ENCODE measurements at places on chromosomes 5 and 9.
A peak's percentile ranks its signal among the peaks of the same experiment; 100 is the strongest.

- no peaks in the 10 kb centered on the region for H3K27me3 ChIP-seq
- H3K36me3 ChIP-seq, result no peaks in the 10 kb centered on the region
- DNase-seq, result no peak
- no peaks in the 10 kb centered on the region for H3K4me1 ChIP-seq
- no peak overlapping the region for H3K4me3 ChIP-seq
These were observed 45.1 kb upstream of the PJA2 start for GRCh38 chr5:109454731-109455505.

GRCh38 chr5:154371687-154372086, 74.1 kb upstream of the SAP30L start:
- H3K27ac ChIP-seq, result no peak overlapping the region
- no peaks in the 10 kb centered on the region for H3K27me3 ChIP-seq
- H3K4me1 ChIP-seq, result peaks cover 9% of the 10 kb centered on the region
- H3K4me3 ChIP-seq, result no peak overlapping the region
- no peak for DNase-seq

GRCh38 chr9:111483858-111484571, at the start of gene ECPAS:
Gene ECPAS, minus strand, starts transcription at chr9:111484383. Its CDS starts 11,465 bp downstream, at chr9:111472918.
- no peaks in the 10 kb centered on the region for H3K36me3 ChIP-seq
- no peaks in the 10 kb centered on the region for H3K4me1 ChIP-seq
- peak within 1 kb of the TSS; percentile 78 for H3K27ac ChIP-seq
- H3K4me3 ChIP-seq, result peak within 1 kb of the TSS; percentile 88
- peak; percentile 88 for DNase-seq
- H3K27me3 ChIP-seq, result no peaks in the 10 kb centered on the region

GRCh38 chr5:141508798-141509611, 20.1 kb downstream of the PCDHGC5 start:
- H3K27ac ChIP-seq, result peak overlapping the region; percentile 72
- DNase-seq, result peak; percentile 89
- H3K4me3 ChIP-seq, result no peak overlapping the region
- peaks cover 11% of the 10 kb centered on the region for H3K36me3 ChIP-seq
- no peaks in the 10 kb centered on the region for H3K27me3 ChIP-seq

DNA sequence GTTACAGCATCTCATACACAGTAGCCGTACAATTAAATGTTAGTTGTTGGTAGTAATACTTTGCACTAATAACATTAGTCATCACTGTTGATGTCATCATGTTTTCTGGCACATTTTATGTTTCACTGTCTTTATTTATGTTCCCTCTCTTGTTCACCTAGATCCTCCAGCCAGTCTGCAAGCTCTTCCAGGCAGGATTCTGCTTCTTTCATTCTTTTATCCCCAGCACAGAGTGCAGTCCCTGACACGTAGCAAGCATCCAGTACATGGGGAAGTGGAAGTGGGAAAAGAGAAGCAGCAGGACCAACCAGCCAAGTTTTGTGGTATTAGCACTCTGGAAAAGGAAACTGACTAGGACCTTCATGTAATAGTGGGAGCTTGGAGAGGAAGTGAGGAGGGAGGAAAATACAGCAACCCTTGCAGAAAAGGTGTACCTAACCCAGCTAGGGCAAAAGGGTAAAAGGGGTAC, 89.7 kb upstream of the SLC44A1 start:
- no peaks in the 10 kb centered on the region for H3K36me3 ChIP-seq
- no peaks in the 10 kb centered on the region for H3K27me3 ChIP-seq
- no peak overlapping the region for H3K4me3 ChIP-seq
- H3K4me1 ChIP-seq, result no peaks in the 10 kb centered on the region
- DNase-seq, result no peak
- no peak overlapping the region for H3K27ac ChIP-seq

GRCh38 chr9:121321016-121321503, 49.0 kb downstream of the STOM start:
- no peaks in the 10 kb centered on the region for H3K4me1 ChIP-seq
- H3K27ac ChIP-seq, result no peak overlapping the region
- H3K4me3 ChIP-seq, result no peak overlapping the region
- H3K36me3 ChIP-seq, result peaks cover 9% of the 10 kb centered on the region
- H3K27me3 ChIP-seq, result no peaks in the 10 kb centered on the region

- no peak overlapping the region for H3K4me3 ChIP-seq
- H3K27ac ChIP-seq, result no peak overlapping the region
- no peaks in the 10 kb centered on the region for H3K4me1 ChIP-seq
- H3K27me3 ChIP-seq, result no peaks in the 10 kb centered on the region
These were observed 274.9 kb downstream of the NR3C1 start for GRCh38 chr5:143128412-143129071.

- no peaks in the 10 kb centered on the region for H3K4me1 ChIP-seq
- no peaks in the 10 kb centered on the region for H3K27me3 ChIP-seq
- no peaks in the 10 kb centered on the region for H3K36me3 ChIP-seq
- no peak overlapping the region for H3K27ac ChIP-seq
- H3K4me3 ChIP-seq, result no peak overlapping the region
These were observed 100.9 kb downstream of the GABBR2 start for GRCh38 chr9:98607787-98608186.

DNA sequence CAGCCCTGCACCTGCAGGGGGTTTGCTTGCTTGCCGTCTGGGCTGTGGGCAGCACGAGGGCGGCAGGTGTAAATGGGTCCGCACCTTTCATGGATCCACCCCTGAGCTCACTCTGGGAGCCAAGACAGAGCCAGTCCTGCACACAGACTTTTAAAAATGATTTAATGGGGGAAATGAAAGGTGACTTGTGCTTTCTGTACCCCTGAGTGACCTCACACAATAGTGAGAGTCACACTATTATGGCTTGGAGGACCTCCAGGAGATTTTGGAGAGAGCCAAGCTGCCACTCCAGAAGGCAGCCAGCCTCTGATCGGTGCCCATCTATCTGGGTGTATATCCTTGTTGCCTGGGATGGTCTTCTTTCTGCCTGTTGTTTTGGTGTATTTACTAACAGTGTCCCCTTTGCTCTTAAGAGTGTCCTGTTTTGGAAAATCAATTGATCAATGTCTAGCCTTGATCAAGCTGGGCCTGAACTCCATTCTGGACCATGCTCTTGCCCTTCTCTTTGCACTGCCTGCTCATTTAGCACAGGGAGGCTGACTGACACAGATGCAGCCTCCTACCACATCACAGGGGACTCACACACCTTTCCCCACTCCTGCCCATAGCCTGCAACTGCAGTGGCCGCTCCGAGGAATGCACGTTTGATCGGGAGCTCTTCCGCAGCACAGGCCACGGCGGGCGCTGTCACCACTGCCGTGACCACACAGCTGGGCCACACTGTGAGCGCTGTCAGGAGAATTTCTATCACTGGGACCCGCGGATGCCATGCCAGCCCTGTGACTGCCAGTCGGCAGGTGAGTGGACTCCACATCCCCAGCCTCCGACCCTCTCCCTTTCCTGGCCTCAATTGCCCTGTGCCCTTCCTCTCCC, 29.5 kb downstream of the LAMC3 start:
- no peak overlapping the region for H3K4me3 ChIP-seq
- no peaks in the 10 kb centered on the region for H3K36me3 ChIP-seq
- no peak overlapping the region for H3K27ac ChIP-seq
- no peaks in the 10 kb centered on the region for H3K27me3 ChIP-seq
- no peaks in the 10 kb centered on the region for H3K4me1 ChIP-seq
- DNase-seq, result no peak

DNA sequence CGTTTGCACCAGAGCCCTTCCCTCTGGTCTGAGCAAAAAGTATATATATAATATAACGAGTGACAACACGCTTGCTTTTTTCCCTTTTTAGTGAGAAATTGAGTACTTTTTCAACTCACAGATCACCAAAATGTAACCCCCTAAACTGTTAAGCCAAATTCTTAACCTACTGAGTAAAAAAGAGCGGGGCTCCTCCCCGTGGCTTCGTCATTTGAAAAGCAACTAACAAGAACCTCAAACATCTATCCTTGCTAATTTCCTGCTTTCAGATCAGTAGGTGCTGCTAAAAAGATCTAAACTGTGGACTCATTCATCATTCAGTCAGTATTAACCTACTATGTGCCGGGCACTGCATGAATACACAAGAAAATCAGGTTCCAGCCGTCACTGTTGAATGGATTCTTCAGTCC, 1.0 kb upstream of the PTBP3 start:
- H3K4me1 ChIP-seq, result no peaks in the 10 kb centered on the region
- H3K4me3 ChIP-seq, result peak overlapping the region; percentile 82
- H3K36me3 ChIP-seq, result peaks cover 1% of the 10 kb centered on the region

DNA sequence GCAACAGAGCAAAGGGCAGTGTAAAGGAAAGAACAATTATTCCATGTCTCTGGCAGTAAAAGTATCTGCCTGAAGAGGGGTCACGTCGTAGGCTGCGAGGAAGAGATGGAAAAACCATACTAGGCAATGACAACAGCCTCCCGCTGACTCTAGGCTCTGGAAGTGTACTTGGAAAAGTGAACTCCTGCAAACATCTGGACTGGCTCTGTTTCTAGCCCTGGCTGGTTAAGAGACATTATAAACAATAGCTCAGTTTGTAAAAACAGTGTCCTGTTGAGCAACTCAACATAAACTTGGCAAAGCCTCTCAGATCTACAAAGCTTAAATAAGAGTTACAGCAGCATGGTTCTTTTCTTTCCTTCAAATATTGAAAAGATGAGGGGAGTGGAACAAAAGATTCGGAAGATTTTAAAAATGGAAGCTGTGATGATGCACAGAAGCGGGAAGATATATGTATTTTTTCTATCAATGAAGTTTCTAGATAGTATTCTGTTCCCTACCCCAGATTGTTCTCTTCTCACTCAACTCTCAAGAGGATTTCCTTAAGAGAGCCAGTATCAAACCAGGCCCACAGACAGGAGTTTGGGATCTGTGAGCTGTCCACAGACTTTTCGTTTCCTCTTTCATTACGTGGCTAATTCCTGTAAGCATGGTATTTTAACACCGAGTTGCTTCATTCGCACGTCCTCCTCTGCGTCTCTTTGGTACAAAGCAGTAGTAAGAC, 79.4 kb downstream of the SPTLC1 start:
- peaks cover 80% of the 10 kb centered on the region for H3K36me3 ChIP-seq
- DNase-seq, result no peak
- H3K27ac ChIP-seq, result no peak overlapping the region
- no peak overlapping the region for H3K4me3 ChIP-seq
- no peaks in the 10 kb centered on the region for H3K27me3 ChIP-seq

- no peaks in the 10 kb centered on the region for H3K27me3 ChIP-seq
- H3K4me1 ChIP-seq, result no peaks in the 10 kb centered on the region
- no peak overlapping the region for H3K4me3 ChIP-seq
- H3K27ac ChIP-seq, result no peak overlapping the region
These were observed 50.0 kb upstream of the SH3GL2 start for GRCh38 chr9:17528859-17529258.

- no peaks in the 10 kb centered on the region for H3K27me3 ChIP-seq
- H3K4me1 ChIP-seq, result no peaks in the 10 kb centered on the region
- H3K4me3 ChIP-seq, result no peak overlapping the region
- H3K27ac ChIP-seq, result no peak overlapping the region
These were observed 7.3 kb downstream of the GBA2 start for GRCh38 chr9:35741740-35742139.

GRCh38 chr9:138013836-138014562, 136.4 kb downstream of the CACNA1B start:
- no peaks in the 10 kb centered on the region for H3K36me3 ChIP-seq
- no peak overlapping the region for H3K4me3 ChIP-seq
- no peaks in the 10 kb centered on the region for H3K4me1 ChIP-seq
- H3K27ac ChIP-seq, result no peak overlapping the region

- H3K27me3 ChIP-seq, result no peaks in the 10 kb centered on the region
- no peak for DNase-seq
- no peaks in the 10 kb centered on the region for H3K4me1 ChIP-seq
- no peak overlapping the region for H3K27ac ChIP-seq
- no peaks in the 10 kb centered on the region for H3K36me3 ChIP-seq
These were observed 65.4 kb upstream of the TNFSF8 start for GRCh38 chr9:114995681-114996221.

- H3K27ac ChIP-seq, result peak overlapping the region; percentile 95
- no peak overlapping the region for H3K4me3 ChIP-seq
- H3K27me3 ChIP-seq, result no peaks in the 10 kb centered on the region
These were observed 53.3 kb upstream of the NOTCH1 start for GRCh38 chr9:136599074-136599531.

- H3K4me3 ChIP-seq, result no peak overlapping the region
- H3K36me3 ChIP-seq, result no peaks in the 10 kb centered on the region
- peaks cover 3% of the 10 kb centered on the region for H3K4me1 ChIP-seq
These were observed 219.1 kb downstream of the ADAMTS6 start for GRCh38 chr5:65262649-65263059.

DNA sequence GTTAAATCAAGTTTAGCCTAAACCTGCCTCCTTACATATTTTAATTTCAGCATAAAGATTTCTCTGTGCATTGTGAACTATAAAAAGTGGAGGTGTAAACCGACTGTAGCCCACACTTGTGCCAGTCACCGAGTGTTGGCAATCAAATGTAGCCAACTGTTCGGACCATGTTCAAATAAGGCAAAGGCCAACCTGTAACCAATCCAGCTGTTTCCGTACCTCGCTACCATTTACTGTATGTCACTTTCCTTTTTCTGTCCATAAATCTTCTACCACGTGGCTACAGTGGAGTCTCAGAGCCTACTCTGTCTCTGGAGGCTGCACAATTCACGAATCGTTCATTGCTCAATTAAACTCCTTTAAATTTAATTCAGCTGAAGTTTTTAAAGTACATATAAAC, 156.0 kb downstream of the SLC25A46 start:
- H3K36me3 ChIP-seq, result no peaks in the 10 kb centered on the region
- no peak overlapping the region for H3K4me3 ChIP-seq
- DNase-seq, result no peak
- no peaks in the 10 kb centered on the region for H3K4me1 ChIP-seq
- no peaks in the 10 kb centered on the region for H3K27me3 ChIP-seq

DNA sequence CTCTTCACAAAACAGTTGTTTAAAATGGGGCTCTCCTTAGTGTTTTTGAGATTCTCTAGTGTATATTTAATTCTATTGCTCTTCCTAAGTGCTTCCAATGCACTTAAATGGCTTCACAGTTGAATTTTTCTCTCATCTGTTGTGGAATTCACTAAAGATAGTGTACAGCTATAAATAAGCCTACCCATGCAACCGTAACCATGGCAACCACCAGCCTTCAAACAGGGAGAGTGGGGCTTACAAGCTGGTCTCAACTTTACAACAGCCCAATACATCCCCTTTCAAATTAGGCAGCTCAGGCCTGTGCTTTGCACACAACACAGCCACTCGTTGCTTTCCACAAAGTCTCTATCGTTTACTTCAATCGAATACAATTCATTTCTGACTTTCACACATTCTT, 144.0 kb upstream of the PLPPR1 start:
- no peaks in the 10 kb centered on the region for H3K36me3 ChIP-seq
- no peaks in the 10 kb centered on the region for H3K27me3 ChIP-seq
- H3K4me1 ChIP-seq, result no peaks in the 10 kb centered on the region
- DNase-seq, result no peak
- H3K4me3 ChIP-seq, result no peak overlapping the region

DNA sequence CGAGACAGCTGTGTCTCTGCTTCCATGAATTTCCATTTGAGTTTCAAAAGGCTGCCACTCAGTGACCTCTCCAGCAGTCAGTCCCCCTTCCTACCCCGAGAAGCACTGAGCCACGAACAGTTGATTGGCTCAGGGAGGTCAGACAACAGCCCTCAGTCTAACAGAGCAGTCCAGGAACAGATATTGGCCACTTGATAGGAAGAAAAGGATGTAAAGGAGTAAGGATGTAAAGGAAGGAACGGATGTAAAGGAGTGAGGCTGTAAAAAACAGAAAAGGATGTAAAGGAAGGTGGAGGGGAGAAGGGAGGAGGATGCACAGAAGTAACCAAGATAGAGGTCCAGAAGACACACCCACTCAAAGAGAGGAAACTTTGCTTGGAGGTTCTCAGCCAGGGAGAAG, 3.2 kb upstream of the NR4A3 start:
- no peaks in the 10 kb centered on the region for H3K4me1 ChIP-seq
- peaks cover 4% of the 10 kb centered on the region for H3K36me3 ChIP-seq
- peak; percentile 59 for DNase-seq
- peak overlapping the region; percentile 34 for H3K27ac ChIP-seq
- peak overlapping the region; percentile 89 for H3K4me3 ChIP-seq

GRCh38 chr5:113526421-113526820, 12.9 kb downstream of the YTHDC2 start:
- H3K36me3 ChIP-seq, result peaks cover 39% of the 10 kb centered on the region
- H3K27me3 ChIP-seq, result no peaks in the 10 kb centered on the region
- no peaks in the 10 kb centered on the region for H3K4me1 ChIP-seq
